ENCODE measurements at places on chromosomes 3 and 15.

- DNase-seq: peak; percentile 22
These were observed 583.9 kb downstream of the NTRK3 start for GRCh38 chr15:87672309-87673288.

GRCh38 chr3:31100519-31100918, 206.1 kb upstream of the GADL1 start:
- DNase-seq: no peak

DNA sequence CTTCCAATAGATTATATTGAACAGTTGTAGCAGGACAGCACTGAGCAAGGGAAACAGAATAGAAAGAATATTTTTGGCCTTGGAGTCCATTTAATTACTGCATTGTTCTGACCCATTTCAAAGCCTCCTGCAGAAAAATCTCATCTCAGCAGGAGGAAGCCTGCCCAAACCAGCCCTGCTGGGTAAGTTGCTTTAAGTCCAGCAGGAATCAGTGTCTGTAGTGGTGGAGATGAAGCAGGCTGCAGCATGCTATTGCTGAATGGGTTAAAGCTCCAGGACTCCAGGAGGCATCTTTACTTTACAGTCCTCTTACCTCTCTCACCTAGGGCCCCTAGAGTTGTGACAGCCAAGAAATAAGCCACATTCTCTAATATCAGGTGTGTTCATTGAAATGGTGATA, 380.3 kb upstream of the THBS1 start:
- DNase-seq: no peak

DNA sequence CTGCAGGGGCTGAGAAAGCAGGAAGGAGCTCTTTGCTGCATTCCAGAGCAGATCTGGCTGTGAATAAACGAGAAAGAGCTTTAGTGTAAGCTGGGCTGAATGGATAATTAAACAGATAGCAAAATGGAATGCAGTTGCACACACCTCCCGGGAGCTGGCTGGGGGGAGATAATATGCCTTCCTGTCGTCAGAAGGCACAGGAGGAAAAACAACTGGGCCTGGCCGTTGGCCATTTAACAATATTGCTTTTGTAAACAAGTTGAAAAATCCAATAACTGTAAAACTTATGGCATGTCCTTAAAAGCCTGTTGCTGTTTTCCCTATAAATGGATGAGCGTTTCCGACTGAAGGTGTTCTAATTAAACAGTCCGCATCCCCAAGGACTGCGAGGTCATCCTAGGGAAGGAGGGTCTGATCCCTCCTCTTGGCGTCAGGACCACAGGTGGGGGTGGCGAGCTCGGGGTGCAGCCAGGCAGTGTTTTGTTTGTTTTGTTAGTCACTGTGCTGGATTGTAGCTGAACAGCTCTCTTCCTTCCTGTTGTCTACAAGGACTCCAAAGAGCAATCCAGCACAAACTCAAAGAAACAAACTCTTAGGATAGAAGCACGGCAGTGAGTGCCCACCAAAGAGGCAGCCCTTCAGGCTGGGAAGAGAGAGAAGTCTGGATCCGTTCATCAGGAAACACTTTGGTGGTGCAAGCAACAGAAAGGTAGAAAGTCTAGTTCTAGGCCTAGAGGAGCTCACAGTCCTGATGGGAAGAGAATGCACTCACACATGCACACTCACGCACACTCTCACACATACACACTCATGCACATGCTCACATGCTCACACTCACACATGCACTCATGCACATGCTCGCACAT, 133.4 kb upstream of the SMAD3 start:
- DNase-seq: peak; percentile 68

DNA sequence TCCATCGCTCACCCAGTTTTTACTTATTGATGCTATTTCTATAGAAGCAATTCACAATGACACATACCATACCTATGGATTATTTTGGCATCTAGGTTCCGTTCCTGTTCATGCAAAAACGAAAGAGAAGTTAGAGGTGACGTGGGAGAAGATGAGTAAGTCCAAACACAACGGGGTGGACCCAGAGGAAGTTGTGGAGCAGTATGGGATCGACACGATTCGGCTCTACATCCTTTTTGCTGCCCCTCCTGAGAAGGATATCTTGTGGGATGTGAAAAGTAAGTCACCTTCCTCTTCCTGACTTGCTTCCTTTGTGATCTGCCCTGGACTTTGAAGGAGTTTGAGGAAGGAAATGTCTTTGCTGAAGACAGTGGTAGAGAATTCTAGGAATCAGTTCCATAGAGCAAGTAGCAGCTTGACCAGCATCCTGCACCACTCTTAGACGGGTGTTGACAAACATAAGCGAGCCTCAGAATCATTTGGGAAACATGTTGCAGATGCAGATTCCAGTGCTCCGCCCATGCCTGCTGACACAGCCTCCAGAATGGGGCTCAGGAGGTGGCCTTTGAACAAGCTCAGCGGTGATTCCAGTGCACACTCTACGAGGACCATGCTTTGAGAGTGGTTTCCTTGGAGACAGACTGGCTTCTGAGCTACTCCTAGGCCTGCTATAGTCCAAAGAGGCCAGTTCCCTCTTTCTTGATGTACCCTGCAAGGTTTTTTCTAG, 78.4 kb upstream of the LIMD1 start:
- DNase-seq: no peak

GRCh38 chr15:50315814-50316630, 39.0 kb downstream of the GABPB1 start:
- DNase-seq: peak; percentile 16

- DNase-seq: no peak
These were observed 53.3 kb upstream of the TLE3 start for GRCh38 chr15:70151003-70151402.

- peak; percentile 5 for DNase-seq
These were observed 385.9 kb downstream of the MFSD1 start for GRCh38 chr3:159187706-159188105.

- DNase-seq: no peak
These were observed 786.5 kb upstream of the ROBO1 start for GRCh38 chr3:80554304-80554703.

DNA sequence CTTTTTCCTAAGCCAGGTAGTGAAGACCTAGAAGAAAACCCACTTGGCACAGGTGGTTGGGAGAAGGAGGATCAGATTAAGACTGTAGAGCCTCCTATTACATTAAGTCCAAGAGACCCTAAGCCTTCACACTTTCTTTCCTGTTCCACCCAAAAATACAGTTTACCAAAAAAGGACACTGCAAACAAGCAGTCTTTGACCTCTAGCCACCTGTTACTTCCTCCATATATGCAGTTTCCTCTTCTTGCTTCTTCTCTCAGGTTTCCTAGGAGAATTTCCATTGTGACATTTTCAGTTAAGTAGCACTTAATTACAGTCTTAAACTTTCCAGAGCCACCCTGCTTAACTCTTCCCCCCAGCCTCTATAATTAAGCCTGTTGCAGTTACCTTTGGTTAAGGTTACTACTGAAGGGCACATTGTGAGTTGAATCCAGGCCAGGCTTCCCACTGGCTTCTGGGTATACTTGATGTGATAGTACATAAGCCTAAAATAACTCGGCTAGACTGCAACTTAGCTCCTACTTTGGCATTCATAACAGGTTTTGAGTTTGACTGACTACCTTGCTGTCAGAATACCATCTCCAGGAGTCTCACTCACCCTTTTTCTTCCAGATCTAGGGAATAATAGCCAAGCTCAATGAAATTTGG, 114.2 kb upstream of the UMPS start:
- DNase-seq: no peak

GRCh38 chr15:95558131-95558530, 772.4 kb upstream of the NR2F2 start:
- no peak for DNase-seq

DNA sequence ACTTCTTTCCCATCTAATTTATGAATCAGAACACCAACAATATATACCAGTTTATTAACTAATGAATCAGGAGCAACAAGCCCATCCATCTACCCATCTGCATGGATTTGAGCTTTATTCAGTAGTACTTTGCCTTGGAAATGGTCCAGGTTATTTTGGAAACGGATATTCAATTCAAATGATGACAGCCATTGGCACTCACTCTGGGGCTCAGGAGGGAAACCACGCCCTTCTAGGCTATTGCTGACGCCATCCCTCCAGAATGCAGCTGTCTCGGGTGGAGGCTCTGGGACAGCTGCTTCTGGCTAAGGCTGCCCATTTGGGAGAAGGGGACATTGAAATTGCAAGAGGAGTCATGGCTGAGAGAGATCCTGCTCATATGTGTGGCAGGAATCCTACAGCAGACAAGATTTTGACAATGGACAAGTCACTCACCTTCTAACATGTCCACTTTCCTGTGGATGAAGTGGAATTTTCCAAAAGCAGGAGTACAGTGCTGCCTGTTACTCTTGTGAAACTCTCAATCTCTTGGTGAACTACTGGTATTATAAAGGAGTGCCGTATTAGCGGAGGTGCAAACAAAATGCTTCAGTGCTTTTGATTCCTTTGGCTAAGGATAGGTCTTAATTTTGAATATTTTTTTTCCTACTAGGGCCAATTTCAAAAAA, 29.3 kb upstream of the TRAK1 start:
- DNase-seq: peak; percentile 83

- DNase-seq: no peak
These were observed 25.9 kb downstream of the EPHB1 start for GRCh38 chr3:134820994-134821393.

- peak; percentile 32 for DNase-seq
These were observed 65.2 kb downstream of the MYLK start for GRCh38 chr3:123818921-123819429.

DNA sequence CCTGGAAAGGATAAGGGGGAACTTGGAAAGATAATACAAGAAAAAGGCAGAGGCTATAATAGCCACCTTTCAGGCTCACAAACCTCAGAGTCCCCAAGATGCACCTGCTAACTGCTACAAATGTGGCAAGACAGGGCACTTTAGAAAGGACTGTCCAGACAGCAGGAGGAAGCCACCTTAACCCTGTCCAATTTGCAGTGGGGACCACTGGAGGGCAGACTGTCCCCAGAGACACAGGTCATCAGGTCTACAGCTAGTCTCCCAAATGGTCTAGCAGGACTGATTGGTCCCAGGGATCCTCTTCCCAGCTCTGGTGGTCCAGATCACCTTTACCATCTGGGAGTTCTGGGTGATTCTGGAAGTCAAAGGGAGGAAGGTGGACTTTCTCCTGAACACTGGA, 882.5 kb upstream of the GBE1 start:
- DNase-seq: no peak

DNA sequence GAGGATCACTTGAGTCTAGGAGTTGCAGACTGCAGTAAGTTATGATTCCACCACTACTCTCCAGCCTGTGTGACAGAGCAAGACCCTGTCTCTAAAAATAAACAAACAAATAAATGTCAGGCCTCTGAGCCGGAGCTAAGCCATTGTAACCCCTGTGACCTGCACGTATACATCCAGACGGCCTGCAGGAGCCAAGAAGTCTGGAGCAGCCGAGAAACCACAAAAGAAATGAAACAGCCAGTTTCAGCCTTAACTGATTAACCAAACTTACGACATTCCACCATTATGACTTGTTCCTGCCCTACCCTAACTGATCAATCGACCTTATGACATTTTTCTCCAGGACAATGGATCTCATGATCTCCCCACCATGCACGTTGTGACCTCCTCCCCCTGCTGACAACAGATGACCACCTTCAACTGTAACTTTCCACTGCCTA, 32.5 kb upstream of the ZKSCAN7 start:
- DNase-seq: no peak

GRCh38 chr15:55513152-55513551, 5.1 kb upstream of the DNAAF4 start:
- DNase-seq: no peak

GRCh38 chr15:98955331-98955730, 52.3 kb downstream of the PGPEP1L start:
- DNase-seq: no peak

DNA sequence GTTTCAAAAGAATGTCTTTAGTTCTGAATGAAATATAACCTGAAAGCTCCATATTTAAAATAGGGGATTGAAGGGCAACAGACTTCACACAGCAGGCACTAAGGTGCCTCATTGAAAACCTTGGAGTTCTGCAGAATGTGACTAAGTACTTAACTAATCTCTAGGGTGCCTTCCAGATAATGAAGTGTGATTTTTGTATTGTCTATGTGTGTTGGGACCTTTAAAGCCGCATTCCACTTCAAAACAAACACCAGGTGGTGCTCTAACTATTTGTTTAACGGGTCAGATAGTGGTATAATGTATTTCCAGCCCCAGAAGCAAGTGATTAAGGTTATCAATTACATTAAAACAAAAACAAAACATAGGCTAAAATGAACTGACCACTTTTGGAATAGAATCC, 28.0 kb downstream of the TFG start:
- no peak for DNase-seq

DNA sequence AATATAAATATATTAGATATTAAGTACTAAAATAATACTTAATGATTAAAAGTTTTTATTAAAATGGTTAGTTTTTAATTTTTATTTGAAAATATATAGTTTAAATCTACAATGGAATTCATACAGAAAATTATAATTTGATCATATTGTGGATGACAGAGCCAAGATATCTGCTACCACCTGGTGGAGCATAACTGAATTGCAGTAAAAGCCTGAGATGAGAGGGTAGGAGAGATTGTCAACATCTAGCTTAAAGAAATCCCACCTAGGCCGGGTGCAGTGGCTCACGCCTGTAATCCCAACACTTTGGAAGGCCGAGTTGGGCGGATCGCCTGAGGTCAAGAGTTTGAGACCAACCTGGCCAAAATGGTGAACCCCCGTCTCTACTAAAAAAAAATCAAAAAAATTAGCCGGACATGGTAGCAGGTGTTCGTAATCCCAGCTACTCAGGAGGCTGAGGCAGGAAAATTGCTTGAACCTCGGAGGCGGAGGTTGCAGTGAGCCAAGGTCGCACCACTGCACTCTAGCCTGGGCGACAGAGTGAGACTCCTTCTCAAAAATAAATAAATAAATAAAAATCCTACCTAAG, 25.1 kb upstream of the CSTA start:
- no peak for DNase-seq

DNA sequence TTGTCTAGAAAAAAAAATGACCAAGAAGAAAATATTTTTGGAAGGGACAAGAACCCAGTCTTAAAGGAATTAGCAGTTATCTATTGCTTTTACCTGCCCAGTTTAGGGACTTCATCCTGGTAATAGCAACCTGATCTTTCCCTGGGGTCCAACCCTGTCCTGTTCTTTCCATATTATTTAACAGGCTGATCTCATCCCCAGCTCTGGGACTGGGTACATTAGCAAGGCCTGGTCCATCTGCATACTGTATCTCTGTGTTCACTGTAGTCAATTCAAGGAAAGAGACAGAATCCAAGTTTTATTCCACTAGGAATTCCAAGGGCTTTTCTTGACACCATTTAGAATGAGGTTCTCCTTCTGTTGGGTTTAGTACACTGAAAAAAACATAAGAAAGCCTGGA, 191.7 kb upstream of the GADL1 start:
- no peak for DNase-seq

Data from hepatic stellate cell (primary cell).